ENCODE measurements at places on chromosomes 6 and 20.

GRCh38 chr6:43125555-43125954 lies 45.5 kb upstream of the SRF start:
- DNase-seq = no peak

GRCh38 chr20:62892348-62893304 lies 31.0 kb upstream of the TCFL5 start:
- no peak for DNase-seq

- no peak for DNase-seq
Observed at GRCh38 chr6:3333263-3333662, 74.5 kb downstream of the PSMG4 start.

DNA sequence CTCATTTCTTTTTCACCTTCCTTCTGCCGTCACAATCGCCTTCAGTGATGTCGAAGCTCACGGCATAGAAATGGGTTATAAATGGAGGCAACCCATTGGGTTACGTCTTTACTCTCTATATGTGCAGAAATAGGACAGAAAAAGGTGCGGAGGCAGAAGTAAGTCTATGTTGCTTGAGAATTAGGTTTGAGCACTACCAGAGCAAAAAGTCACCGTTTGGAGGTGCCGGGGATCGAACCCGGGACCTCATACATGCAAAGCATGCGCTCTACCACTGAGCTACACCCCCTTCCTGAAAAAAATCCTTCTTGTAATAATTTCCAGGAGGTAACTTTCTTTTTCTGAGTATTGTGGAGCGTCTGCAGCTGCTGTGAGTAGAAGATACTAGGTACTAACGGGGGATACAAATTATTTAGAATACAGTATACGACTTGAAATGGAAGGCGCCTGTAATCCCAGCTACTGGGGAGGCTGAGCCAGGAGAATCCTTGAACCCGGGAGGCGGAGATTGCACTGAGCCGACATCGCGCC lies 134.2 kb downstream of the TRIM27 start:
- peak; percentile 80 for DNase-seq

DNA sequence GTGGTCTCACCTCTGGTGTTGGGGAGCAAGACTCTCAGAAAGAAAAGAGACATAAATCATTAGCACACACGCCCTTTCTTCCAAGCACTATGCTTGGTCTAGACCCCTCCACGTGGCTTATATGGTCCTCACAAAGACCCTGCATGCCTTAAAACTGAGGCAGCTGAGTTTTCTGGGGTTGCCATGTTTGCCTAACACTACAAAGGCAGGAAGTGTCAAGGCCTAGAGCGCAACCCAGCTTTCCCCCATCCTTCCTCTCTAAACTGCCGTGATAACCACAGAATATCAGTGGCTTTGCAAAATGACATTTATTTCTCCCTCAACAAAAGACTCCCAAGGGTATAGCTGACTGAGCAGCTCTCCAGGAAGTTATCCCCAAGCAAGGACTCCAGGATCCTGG lies 146.5 kb upstream of the TOP1 start:
- DNase-seq = peak; percentile 37

GRCh38 chr6:113182370-113183141 lies 674.6 kb upstream of the MARCKS start:
- DNase-seq = no peak

DNA sequence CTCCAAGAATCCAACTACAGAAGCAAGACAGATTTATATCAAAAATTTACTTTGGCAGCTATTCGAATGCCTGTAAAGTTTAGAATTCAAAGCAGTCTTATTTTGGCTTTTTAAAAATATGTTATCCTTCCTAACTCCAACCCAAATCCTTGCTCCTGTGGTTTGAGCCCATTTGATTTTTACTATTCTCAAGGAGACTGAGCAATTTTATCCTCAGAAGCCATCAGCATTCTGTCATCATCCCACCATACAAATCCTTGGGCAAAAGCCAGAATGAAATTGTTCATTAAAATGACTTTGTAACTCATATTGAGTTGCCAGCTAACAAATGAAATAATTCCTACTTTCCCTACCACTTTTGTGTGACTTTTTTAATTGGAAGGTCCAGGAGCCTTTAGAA lies 392.8 kb downstream of the ADGRB3 start:
- DNase-seq = no peak

- DNase-seq = no peak
Observed at GRCh38 chr6:38505826-38506225, 133.9 kb downstream of the BTBD9 start.

DNA sequence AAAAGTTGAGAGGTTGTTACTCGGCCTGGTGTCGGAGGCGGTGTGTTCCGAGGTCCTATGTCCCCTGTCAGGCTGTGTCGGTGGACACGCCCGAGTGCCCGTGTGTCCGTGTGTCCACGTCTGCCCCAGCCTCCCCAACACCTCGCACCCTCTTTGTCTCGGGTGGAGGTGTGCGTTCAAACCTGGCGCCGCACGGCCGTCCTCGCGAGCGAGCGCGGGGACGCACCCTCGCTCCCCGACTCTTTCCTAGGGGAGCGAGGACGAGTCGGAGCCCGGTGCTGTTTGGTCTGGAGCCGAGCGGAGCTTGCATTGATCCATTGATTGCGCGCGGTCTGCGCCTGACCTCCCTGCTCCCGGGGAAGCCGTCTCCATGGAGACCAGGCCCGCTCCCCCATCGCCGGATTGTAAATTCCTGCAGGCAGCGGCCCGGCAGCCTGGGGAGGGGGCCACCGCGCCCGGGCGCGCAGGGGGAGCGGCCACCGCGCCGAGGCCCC lies 411 bp upstream of the SCUBE3 start:
- DNase-seq = no peak

DNA sequence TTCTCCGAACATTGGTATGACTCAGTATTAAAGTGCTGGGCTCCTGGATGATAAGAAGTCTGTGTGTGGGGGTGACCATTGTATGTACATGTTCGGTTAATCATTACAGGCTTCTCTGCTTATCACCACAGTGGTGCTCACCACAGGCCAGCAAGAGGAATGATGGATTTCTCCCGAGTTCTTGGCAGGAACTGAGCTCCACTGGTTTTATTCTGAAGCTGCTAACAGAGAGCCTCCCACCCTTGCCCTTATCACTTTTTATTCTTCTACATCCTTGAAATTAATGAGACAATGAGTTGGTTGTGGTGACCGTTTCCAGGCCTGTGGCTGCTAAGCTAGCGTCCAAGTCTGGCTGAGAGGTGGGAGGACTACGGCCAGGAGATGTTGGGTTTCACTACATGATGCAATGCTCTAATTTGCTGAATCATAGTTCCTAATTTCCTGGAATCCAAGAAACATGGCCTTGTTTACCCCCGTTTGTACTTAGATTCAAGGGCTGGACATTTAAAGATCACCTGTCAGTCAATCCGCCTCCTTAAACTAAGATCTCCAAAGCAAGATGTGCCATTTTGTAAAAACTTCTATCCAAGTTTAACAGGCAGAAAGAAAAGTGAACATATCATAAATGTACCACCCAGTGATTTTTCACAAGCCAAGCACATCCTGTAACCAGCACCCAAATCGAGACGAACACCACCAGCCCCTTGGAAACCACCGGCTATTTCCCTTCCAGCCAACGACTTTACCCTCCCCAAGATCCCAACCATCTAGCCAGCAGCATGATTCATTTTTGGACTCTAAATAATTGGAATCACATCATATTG lies 172.5 kb downstream of the FOXA2 start:
- DNase-seq = peak; percentile 51

- DNase-seq = no peak
Observed at GRCh38 chr6:157187182-157188083, 135.9 kb downstream of the TMEM242 start.

GRCh38 chr6:34520645-34521462 lies 35.3 kb downstream of the SPDEF start:
- no peak for DNase-seq

- DNase-seq = no peak
Observed at GRCh38 chr20:21090721-21091120, 15.4 kb downstream of the LINC00237 start.

GRCh38 chr6:135258970-135259369 lies 77.9 kb downstream of the MYB start:
- no peak for DNase-seq

DNA sequence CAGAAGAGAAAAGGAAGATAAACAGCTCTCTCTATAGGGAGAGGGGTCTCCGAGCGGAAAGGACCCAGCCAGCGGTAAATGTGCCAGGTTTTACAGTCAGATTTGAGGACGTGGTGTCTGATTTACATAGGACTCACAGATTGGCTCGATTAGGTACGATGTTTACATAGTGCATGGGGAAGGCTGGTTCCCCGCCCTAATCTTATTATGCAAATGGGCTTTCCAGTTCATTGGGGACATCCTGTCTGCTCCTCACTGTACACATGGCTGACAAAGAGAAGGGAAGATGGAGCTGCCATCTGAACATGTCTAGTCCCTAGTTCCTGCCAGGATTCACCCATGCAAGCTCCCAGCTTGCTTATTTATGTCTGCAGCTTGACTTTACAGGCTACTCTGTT lies 119.9 kb downstream of the RNF144B start:
- no peak for DNase-seq

GRCh38 chr20:34971561-34972235 lies 16.0 kb downstream of the MYH7B start:
- DNase-seq = no peak

GRCh38 chr6:25448965-25449538 lies 169.9 kb downstream of the CARMIL1 start:
- no peak for DNase-seq

Measured in hematopoietic multipotent progenitor cell treated with erythropoietin and hydrocortisone succinate and interleukin-3 and kit ligand, for 6 days (in vitro differentiated cells).